ENCODE measurements at places on chromosomes 5 and 9. TPM values are rescaled to one million over a fixed set of nuclear protein-coding genes. Genes with fewer than 3 reads are reported as not detected.

- DNase-seq = no peak
These were observed 405.5 kb downstream of the KIF4B start for GRCh38 chr5:155418960-155419579.

GRCh38 chr9:136671254-136671614 is 8.5 kb downstream of the EGFL7 start:
- no peak for DNase-seq

DNA sequence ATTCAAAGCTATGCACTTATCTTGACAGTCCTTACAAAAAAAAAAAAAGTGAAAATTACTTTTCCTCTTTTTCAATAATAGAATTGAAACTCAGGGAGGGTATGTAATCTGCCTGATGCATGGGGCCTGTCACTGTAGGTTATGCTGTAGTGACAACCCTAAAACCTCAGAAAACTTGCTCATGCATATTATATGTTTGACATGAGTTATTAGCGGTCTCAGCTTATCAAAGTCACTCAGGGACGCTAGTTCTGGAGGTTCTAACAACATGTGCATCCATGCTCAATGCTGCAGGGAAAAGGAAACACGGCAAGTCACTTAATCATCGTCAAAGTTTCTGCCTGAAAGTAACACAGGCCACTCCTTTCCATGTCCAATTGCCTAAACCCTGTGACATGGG is 78.4 kb upstream of the TMEM252 start:
- no peak for DNase-seq

GRCh38 chr5:136615251-136616119 is 250.1 kb upstream of the TRPC7 start:
- DNase-seq = no peak

DNA sequence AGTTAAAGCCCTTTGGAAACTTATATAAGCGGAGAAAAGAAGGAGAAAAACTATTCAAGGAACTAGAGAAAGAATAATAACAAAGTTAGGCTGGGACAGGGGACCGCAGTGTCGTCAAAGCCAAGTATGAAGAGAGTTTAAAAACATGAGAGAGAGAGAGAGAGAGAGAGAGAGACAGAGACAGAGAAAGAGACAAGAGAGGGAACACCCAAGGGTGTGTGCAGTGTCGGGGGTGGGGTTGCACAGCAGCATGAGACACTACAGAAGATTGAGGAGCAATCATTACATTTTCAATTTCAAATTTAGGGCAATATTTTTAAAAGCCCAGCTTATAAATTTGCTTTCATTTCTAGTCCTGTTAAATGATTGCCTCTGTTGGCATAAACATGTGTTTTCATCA is 74.3 kb downstream of the NNT start:
- no peak for DNase-seq

DNA sequence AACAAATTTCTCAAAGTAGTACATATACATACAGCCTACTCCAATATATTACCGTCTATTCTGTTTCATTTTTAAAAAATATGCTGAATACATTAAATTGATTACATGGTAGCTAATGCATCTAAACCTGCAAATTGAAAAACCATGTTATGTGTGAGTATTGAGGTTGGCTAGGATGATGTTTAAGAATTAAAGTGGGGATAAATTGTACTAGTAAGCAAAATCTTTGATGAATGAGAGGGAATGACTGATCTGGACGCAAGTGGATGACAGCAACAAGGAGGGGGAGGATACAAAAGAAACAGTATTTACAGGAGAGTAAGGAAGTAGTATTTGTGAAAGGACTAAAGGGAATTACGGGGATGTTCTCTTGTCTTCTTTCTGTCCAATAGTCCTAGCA is 37.4 kb downstream of the RAD50 start:
- DNase-seq = no peak

GRCh38 chr5:87432460-87432859 is 19.7 kb upstream of the CCNH start:
- no peak for DNase-seq

DNA sequence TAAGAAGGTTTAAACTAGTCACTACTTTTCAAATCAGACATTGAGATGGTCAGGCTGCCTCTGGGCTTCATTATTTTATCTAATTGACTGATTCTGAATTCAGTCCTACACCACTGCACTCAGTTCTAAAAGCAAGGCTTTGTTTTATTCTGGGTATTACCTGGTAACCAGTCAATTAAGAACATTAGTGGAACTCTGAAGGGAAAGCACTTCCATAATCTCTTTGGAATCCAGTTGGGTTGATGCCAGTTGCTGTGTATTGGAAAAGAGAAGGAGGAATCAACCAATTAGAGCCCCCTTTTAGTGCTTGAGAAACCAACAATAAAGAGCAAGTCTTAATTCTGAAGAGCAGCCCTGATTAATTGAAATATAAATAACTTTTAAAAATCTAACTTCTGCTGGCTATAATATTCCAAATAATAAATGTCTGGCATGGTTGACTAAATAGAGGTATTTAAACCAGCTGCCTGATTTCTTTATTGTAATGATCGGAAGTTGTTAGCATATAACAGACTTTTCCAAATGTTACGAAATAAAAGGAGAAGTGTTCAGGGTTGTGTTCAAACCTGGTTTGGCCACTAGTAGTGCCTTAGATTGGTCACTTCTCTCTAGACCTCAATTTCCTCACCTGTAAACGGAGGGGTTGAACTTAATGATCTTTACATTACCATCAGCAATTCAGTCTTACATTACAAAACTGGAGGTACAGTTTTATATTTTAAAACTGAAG is 32.0 kb downstream of the CPEB4 start:
- DNase-seq = no peak

DNA sequence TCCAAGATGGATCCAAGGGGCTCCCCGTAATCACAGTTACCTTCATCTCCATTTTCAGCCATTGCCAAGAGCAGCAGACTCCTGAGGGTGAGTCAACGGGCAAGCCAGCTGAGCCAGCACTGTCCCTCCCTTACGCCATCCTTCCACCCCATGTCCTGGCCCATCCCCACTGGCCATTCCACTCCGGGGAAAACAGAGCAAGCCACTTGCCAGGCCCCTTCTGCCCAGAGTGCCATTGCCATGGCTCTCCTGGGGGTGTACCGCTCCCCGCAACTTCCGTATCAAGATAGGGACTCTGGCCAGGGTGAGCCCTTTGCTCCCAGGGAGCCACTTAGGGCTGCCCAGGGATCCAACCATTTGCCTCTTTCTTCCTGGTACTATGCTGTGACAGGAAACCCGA is 48.9 kb upstream of the CDKN2AIPNL start:
- DNase-seq = no peak

DNA sequence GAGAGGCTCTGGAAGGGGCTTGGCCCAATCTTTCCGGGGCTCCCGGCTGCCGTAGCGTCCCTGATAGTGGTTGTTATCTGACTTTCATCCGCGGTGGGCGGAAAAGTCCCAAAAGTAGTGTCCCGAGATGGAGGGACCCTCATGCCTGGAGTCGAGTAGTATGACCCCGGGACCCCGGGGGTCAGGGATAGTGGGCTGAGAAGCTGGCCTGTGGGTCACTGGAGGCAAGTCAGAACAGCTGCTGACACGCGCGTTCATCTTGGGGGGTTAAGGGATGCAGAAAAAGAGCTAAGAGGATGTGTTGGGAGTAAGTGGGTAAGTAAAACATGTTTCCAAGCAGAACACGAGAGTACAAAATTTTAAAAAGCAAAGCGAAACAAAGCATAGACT is 123.4 kb downstream of the TMEM161B start:
- DNase-seq = no peak

- DNase-seq = peak; percentile 32
These were observed 48.2 kb downstream of the KIF2A start for GRCh38 chr5:62354028-62354874.

- DNase-seq = no peak
These were observed 383.7 kb upstream of the TRPC7 start for GRCh38 chr5:136749016-136749415.

GRCh38 chr9:129998491-129999140 is 44.4 kb downstream of the FNBP1 start:
- DNase-seq = peak; percentile 36

GRCh38 chr5:160312134-160312959 is at the start of gene CCNJL:
TSS of gene CCNJL (minus strand) at chr5:160312564. CDS start at chr5:160311923, 641 bp downstream.
- no peak for DNase-seq

GRCh38 chr5:151125421-151125820 is 32.2 kb downstream of the ANXA6 start:
- no peak for DNase-seq

DNA sequence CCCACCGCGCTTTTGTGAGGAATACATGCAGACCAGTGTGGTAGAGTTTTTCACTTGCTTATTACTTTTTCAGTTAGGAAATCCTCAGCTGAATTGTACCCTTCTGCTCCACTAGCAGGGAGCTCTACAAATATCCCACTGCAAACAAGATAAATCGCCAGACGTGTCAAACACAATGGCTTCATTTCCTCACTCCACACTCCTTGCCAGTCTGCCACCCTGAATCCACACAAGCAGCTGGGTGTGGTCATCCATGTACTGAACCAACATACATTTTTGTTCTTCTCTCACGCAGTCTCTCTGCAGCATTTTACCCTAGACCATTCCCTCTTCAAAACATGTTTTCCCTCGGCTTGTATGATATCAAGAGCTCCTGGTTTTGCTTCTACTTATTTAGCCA is 3.7 kb upstream of the ROR2 start:
- no peak for DNase-seq

DNA sequence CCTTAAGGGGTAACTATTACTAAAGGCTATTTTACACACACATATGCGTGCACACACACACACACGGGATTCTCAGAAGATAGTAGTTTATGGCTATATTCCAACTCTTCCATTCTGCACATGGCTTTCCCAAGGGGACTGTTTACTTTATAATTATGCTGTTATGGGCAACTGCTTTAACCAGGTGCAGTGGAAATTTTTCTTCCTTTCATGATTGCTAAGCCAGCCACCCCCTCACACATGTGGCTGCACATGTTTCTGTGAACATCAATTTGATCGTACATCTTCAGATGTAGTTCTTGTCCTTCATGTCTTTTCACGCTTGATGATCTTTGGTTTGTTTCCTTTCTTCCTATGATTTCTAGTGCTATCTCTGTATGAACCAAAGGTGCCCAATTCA is 37.0 kb downstream of the MRPS30 start:
- no peak for DNase-seq

DNA sequence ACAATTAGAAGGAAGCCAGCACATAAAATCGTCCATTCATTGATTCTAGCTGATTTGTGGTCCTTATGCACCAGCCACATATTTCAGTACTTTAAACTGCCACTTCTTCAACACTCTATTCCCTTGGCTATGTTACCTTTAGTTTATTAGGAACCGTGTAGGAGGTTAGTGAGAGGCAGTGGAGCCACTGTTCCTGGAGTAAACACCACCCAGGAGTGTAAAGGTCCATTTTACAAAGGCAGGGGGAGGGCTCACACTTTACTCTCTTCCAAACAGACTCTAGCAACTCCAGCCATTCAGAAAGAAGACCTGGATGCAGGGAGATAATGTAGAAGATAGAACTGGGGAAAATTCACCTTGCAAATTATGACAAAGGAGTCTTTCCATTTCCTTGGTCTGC is 170.2 kb upstream of the RPS23 start:
- no peak for DNase-seq

GRCh38 chr5:157050050-157050449 is 8.9 kb downstream of the HAVCR1 start:
- DNase-seq = no peak

Gene RNF183
- polyA plus RNA-seq = not detected

Gene WNK2
- polyA plus RNA-seq = 16.4 TPM

Gene C5orf52
- polyA plus RNA-seq = not detected

Gene GLRA1
- not detected for polyA plus RNA-seq

Gene NKD2
- 2.4 TPM for polyA plus RNA-seq

Gene SHLD3
- polyA plus RNA-seq = 2.4 TPM

Gene PBX3
- polyA plus RNA-seq = 11.2 TPM
